ENCODE measurements at places on chromosomes 11 and 22. TPM values are rescaled to one million over a fixed set of nuclear protein-coding genes. Genes with fewer than 3 reads are reported as not detected.

OR52E8 gene
- total RNA-seq: not detected

IGF2 gene
- 136 TPM for total RNA-seq

CALCA gene
- total RNA-seq: not detected

TRPC6 gene
- 4.0 TPM for total RNA-seq

IL17REL gene
- not detected for total RNA-seq

APOA5 gene
- not detected for total RNA-seq

KRTAP5-2 gene
- not detected for total RNA-seq

LIF gene
- 1.5 TPM for total RNA-seq

SAA2 gene
- 3.8 TPM for total RNA-seq

DNA sequence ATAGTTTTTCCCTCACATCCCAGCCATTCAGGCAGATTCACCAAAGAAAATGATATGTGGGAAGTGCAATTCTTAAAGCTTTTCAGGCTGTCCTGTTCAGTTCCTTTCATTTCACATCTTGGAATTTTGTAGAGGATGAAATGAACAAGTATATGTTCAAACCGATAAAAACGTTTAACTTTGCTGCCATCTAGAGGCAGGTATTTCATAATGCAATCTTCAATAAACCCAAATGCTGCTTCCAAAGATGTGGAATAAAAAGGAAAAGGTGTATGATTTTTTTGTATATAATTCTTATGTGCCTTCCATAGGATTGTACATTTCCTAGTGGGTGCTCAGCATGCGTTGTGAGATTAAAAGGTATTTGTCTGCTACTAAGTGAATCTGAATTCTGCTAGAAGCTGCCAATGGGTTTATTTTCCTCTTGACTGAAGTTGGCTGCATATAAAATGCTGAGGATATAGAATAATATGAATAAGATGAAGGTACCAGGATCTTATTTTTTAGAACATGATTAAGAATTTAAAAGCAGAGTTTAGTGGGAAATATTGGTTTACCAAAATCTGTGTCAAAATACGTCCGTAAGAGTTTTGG lies 199.3 kb downstream of the PGR start:
- DNase-seq: no peak

GRCh38 chr11:114609429-114609828 lies 13.8 kb upstream of the NXPE4 start:
- no peak for DNase-seq

- DNase-seq: no peak
Observed at GRCh38 chr11:69703453-69703767, 412 bp downstream of the FGF19 start.

DNA sequence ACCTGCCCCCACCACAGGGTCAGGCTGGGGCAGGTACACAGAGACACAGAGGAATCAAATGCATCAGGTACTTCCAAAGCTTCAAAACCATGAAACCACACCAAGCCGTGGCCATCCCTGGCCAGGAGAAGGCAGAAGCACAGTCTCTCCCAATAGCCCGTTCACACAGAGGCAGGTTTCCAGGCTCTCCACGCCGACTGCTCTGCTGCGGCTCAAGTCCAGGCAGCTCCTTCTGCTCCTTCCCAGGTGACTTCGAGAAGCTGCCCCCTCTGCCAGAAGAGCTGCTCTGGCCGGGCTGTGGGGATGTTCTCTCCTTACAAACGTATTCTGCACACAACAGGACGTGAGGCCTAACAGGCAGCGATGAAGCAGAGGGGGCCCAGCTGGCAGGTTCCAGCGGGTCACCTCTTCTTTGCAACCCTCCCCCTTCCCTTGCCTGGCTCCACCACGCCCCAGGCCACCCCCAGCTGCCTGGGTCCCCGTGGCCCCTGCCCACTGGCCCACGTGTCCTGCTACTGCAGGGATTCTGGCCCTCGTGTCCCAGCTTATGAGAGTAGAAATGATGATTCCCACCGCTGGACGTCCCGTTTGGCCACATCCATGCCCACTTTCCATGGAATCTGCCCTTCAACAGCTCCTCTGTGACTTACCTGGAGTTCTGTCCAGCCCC lies 26.1 kb downstream of the BRD1 start:
- DNase-seq: no peak

DNA sequence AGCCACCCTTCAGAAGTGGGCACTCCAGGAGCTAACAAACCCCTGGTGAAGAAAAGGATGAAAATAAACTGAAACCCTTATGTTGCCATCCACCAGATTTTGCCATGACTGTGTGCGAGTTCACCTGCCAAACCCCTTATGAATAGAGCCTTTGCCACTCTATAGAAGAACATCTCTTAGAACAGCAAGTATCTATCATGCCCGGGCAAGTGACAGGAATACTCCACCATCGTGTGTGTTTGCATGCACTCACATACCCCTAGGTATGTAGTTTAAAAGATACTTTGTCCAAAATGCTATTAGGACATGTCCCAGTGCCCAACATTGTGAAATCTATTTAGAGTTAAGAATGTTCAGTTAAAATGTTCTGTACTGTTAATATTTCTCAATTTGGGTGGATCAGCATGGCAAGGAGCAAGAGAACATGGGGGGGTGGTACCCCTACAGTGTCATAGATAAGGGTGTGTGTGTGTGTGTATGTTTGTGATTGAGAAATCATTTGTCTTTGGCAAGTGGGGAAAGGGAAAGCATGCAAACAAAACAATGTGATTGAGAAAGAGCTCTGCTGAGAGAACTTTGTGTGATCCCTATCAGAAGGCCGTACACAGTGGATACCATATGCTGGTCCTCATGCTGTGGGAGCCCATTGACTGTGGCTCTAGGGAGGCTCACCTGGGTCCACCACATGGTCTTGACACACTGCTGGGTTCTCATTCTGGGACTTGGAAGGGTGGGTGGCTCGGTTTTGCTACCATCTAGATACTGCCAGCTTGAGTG lies 94.9 kb downstream of the ZBTB16 start:
- no peak for DNase-seq

DNA sequence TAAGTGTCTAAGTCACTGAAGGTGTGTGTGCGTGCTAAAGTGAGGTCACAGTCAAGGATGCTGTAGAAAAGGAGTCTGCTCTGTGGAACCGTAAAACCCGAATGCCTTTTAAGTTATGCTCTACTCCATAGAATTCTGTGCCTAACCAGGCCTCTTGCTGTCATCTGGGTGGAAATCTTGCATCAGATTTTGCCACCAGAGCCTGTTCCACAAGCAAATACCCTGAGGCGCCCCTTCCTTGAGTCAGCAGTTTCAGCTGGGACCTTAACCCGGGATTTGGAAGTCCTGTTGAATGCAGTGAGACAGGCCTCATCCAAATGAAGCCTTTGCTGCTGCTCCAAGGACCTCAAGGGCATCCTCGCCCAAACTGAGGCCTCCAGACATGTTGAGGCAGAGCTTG lies 109.8 kb downstream of the WNT11 start:
- DNase-seq: no peak

DNA sequence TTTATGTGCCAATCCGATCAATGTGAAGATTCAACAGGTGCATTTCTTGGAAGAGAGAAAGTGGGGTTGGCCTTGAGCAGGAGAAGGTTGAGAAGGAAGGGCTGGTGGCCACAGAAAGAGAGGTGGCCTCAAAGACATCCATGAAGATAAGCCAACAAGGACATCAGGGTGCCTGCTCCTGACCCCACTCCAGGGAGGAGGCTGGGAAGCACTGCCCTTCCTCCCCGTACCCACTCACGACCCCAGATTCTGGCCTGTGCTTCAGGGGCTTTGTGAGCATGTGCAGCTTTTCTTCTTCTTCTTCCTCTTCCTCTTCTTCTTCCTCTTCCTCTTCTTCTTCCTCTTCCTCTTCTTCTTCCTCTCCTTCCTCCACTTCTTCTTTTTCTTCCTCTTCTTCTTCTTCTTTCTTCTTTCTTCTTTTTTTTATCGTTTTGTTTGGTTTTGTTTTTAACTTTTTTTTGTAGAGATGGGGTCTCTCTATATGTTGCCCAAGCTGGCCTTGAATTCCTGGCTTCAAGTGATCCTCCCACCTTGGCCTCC lies 30.3 kb downstream of the DKK3 start:
- no peak for DNase-seq

GRCh38 chr11:34403431-34403830 lies 35.3 kb upstream of the CAT start:
- no peak for DNase-seq

DNA sequence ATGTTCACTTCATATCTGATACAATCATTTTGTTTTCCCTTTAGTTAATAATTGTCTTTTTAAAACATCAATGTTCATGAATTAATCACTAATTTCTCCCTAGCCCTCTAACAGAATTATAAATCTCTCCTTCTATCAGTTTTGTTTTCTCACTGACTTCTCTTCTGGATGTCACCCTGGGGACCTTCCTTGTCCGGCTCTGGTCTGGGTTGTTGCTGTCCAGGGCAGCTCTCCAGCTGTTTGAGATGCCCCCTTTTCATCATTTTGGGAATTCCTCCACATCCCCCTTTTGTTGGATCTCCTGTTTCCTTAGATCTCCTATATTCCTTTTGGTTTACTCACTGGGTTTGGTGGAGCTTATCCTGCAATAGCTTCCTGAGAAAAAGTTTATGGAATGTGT lies 35.6 kb upstream of the PSMA1 start:
- no peak for DNase-seq

GRCh38 chr11:111574373-111575225 lies 27.6 kb upstream of the SIK2 start:
- no peak for DNase-seq

DNA sequence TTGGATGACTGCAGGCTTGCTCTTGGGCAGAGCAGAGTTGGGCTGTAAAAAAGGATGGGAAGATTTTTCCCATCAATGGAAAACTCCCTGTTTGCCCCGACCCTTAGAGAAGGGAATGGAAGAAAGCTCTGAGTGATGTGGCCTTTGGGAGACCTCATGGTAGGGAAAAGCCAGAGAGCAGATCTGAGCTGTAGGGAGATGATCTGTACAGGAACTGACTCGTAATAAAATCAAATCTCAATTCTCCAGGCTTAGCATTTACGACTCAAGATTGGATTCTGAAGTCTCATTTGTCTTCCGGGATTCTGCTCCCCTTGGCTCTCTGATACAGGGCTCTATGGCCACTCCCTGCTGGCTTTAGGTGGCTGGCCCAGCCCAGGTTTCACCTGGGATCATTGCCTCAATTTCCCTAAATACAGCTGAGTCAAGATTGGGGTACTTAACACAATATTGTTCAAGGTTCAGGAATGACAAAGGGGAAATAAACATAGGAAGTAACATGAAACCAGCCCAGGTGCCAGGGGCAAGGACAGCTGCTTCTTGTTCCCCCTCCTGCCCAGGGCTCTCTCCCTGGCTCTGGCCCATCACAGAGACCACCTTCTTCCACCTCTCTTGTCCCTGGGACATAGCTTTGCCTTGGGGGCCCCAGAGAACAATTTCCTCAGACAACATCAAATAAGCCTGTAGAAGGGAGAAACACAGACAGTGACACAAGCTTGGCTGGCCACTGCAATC lies 38.4 kb upstream of the THY1 start:
- no peak for DNase-seq

GRCh38 chr11:76762356-76762752 lies 20.8 kb upstream of the TSKU start:
- DNase-seq: no peak

DNA sequence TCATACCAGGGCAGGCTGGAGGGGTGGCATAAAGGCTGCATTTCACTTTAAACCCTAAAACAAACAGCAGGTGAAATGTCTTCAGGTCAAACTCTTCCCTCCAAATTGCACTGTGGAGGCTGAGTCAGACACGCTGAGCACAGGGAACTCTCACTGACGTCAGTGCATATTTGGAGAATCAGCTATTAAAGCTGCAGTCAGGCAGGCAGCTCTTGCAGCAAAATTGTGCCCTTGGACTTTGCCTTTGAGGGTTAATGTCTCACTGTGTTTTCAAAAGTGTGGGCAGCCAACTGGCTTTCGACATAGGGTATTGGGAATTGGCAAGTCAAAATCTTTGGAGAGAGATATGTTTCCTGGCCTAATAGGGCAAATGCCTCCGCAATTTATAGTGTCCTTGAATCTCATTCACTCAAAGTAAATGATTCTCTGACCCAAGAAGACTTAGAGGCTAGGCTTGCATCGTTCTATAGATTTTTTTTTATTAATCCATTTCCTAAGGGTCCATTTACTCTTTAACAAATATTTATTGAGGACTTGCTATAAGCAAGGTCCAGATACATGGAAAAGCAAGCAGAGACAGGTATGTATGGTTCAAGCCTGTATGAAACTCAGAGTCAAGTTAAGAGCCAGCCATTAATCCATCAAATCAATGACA lies 27.7 kb upstream of the SMCO4 start:
- DNase-seq: peak; percentile 33

DNA sequence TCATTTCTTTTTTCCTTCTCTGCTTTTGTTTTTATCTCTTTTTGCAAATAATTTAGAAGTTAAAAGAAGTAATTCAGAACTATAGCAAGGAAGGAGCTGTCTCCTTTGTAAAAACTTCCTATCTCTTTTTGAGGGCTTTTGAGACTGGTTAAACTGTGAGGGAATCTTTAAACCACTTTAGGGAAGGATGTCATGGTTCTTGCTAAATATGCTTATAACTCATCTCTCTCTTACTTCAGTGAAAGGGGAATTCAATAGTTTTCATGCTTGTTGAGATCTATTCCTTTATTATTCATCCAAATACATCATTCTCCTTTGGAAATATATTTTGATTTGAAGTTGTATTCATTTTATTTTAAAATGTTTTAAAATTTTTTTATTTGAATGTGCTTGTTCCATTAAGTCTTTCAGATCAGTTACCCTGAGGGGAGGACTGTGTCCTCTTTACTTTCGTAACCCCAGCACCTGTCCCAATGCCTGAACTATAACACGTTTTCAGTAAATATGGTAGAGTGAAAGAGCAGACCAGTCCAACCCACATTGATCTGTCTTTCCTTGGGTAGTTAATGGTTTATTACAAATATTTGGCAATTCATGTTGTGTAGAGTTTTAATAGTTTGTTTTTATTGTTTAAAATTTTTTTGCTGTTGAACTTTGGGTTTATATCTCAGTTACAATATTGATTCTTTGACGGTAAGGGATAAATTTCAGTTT lies 27.5 kb downstream of the AMOTL1 start:
- DNase-seq: no peak

DNA sequence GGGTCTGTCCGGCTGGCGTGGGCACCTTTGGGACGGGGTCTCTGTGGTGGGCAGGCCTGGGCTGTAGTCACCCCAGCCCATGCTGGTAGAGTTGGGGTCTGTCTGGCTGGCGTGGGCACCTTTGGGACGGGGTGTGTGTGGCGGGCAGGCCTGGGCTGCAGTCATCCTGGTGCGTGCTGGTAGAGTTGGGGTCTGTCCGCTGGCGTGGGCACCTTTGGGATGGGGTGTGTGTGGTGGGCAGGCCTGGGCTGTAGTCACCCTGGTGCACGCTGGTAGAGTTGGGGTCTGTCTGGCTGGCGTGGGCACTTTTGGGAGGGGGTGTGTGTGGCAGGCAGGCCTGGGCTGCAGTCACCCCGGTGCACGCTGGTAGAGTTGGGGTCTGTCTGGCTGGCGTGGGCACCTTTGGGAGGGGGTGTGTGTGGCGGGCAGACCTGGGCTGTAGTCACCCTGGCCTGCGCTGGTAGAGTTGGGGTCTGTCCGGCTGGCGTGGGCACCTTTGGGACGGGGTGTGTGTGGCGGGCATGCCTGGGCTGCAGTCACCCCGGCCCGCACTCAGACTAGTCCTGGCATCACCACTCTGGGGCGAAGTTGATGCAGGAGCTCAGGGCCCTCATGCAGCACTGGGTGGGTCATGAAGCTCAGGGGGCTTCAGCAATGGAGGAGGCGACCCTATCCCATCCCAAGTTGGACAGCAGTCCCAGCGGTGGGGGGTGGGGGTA lies 19.3 kb downstream of the PRR33 start:
- no peak for DNase-seq

Measured in uterus (tissue), 4 donors.